Uterus (tissue), 4 donors: ENCODE measurements at places on chromosomes 1 and 21. TPM values are rescaled to one million over a fixed set of nuclear protein-coding genes. Genes with fewer than 3 reads are reported as not detected.

GRCh38 chr1:30321246-30321910, 402.0 kb downstream of the MATN1 start:
- H3K4me3 ChIP-seq, result no peak overlapping the region
- DNase-seq, result no peak
- H3K36me3 ChIP-seq, result no peaks in the 10 kb centered on the region
- H3K27me3 ChIP-seq, result no peaks in the 10 kb centered on the region
- no peak overlapping the region for H3K27ac ChIP-seq

SCMH1 gene
- 63.6 TPM for total RNA-seq

GRCh38 chr1:159339536-159339935, 37.4 kb downstream of the FCER1A start:
- H3K36me3 ChIP-seq, result no peaks in the 10 kb centered on the region
- H3K27me3 ChIP-seq, result no peaks in the 10 kb centered on the region
- DNase-seq, result no peak
- no peaks in the 10 kb centered on the region for H3K4me1 ChIP-seq
- H3K27ac ChIP-seq, result no peak overlapping the region

RASSF5 gene
- 3.5 TPM for total RNA-seq

DNA sequence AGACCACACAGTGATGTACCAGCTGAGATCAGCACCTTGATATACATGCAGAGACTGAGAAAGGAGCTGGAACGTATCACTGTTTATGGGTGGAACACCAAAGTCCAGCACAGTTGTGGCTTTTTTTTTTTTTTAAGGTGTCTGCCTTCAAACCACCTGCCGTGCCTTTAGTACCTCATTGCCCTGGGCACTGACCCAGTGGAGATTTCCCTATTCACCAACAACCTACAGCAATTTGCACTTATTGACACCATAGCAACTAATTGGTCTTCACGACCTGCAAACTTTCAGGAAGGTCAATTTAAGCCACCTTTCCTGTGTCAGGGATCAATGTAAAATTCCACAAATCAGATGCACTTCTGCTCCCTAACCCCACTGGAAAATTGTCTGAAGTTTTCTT, 181.6 kb upstream of the ADGRL2 start:
- DNase-seq, result no peak
- no peaks in the 10 kb centered on the region for H3K36me3 ChIP-seq
- H3K4me1 ChIP-seq, result no peaks in the 10 kb centered on the region
- H3K27ac ChIP-seq, result no peak overlapping the region
- H3K27me3 ChIP-seq, result no peaks in the 10 kb centered on the region

GRCh38 chr1:76080552-76081079, 6.1 kb downstream of the ST6GALNAC3 start:
- H3K4me1 ChIP-seq, result no peaks in the 10 kb centered on the region
- no peaks in the 10 kb centered on the region for H3K27me3 ChIP-seq
- no peak for DNase-seq
- no peak overlapping the region for H3K27ac ChIP-seq
- no peak overlapping the region for H3K4me3 ChIP-seq

DNA sequence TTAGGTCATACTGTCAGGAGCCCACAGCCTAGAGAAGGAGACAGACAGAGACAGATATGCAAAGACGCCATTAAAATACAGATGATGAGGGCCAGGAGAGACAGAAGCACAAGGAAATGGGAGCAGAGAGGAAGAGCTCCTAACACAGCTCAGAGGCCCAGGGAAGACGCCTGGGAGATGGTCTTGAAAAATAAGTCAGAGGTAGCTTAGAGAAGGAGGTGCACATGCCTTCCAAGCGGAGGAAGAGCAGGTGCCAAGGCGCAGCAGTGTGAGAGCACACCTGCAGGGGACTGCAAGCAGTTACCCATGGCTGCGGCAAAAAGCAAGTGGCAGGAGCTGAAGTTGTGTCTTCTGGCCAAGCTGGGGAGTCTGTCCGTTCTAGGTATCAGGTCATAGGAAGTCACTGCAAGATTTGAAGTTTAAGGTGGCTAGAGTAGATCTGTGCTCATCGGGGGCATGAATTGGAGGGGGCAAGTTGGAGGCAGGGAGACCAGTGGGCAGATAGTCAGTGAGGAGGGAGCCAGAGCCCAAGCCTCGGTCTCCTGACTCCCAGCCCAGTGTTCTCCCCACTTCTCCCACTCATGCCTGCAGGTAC, 1.3 kb upstream of the TRABD2B start:
- H3K4me3 ChIP-seq, result no peak overlapping the region
- H3K27ac ChIP-seq, result no peak overlapping the region
- DNase-seq, result no peak
- H3K36me3 ChIP-seq, result no peaks in the 10 kb centered on the region
- H3K4me1 ChIP-seq, result no peaks in the 10 kb centered on the region

- H3K36me3 ChIP-seq, result no peaks in the 10 kb centered on the region
- DNase-seq, result no peak
- no peak overlapping the region for H3K4me3 ChIP-seq
- H3K27me3 ChIP-seq, result no peaks in the 10 kb centered on the region
Observed at GRCh38 chr1:17671741-17672140, 83.4 kb upstream of the ACTL8 start.

DNA sequence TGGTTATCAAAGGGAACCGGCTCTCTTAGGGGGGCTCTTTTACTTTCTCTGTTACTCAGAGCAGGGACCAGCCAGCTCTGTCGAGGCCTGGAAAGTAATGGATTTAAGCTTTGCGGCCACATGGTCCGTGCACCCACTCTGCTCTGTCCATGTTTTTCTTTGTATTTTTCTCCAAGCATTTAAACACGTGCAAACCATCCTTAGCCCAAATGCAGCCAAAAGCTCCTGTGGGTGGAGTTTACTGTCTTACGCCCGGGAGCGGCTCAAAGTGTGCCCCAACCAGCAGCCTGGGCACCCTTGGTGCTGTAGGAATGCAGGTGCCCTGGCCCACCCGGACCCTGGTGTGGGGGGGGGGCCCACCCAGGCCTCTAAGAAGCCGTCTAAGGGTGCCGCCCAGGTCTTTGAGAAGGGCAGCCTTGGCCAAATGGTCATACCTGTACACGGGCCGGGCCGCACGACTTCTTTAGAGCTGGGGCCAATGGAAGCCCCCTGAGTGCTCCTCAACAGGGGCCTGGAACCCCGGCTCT, 29.2 kb upstream of the POFUT2 start:
- no peak overlapping the region for H3K4me3 ChIP-seq
- no peaks in the 10 kb centered on the region for H3K27me3 ChIP-seq
- H3K36me3 ChIP-seq, result no peaks in the 10 kb centered on the region
- peaks cover 9% of the 10 kb centered on the region for H3K4me1 ChIP-seq

PHC2 gene
- 77.2 TPM for total RNA-seq

- no peak overlapping the region for H3K4me3 ChIP-seq
- DNase-seq, result no peak
- no peaks in the 10 kb centered on the region for H3K4me1 ChIP-seq
Observed at GRCh38 chr1:86567878-86568277, 21.0 kb downstream of the CLCA4 start.

GRCh38 chr1:24315391-24315790, 3.8 kb upstream of the GRHL3 start:
- H3K4me1 ChIP-seq, result no peaks in the 10 kb centered on the region
- no peak overlapping the region for H3K27ac ChIP-seq
- H3K4me3 ChIP-seq, result no peak overlapping the region
- H3K27me3 ChIP-seq, result no peaks in the 10 kb centered on the region
- no peaks in the 10 kb centered on the region for H3K36me3 ChIP-seq

DNA sequence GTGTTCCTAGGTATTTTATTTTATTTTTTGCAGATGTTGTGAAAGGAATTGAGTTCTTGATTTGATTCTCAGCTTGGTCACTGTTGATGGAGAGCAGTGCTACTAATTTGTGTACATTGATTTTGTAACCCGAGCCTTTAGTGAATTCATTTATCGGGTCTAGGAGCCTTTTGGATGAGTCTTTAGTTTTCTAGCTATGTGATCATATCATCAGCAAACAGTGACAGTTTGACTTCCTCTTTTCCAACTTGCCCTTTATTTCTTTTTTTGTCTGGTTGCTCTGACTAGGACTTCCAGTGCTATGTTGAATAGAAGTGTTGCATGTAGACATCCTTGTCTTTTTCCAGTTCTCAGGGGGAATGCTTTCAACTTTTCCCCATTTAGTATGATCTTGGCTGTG, 138.9 kb downstream of the LHX8 start:
- no peaks in the 10 kb centered on the region for H3K4me1 ChIP-seq
- H3K27me3 ChIP-seq, result no peaks in the 10 kb centered on the region
- H3K36me3 ChIP-seq, result no peaks in the 10 kb centered on the region

TFF2 gene
- total RNA-seq, result not detected

DNA sequence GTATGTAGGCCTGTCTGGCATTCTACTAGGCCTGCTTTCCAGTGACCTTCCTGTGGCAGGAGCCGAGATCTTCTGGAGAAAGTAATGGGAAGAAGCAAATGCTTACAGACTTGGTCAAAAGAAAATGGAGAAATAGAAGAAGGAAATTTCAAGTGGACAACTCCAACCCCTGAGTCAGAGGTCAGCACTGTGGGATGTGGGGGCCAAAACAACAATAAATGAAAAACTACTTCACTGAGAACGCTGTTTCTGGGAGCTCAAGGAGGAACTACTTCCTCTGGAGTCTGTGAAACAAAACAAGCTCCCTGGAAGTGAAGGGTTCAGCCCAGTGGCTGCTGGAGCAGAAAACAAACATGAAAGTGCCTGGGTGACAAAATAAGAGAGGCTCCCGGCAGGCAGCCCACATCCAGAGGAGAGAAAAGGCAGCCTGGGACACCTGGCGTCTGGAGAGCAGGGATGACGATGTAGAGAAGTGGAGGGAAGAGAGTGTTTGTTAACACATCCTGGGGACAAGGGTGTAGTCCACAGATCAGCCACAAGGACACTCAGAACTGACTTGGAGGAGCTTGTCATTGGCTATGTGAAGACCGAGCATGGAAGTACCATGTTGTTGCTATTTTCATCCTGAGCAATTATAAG, 355.2 kb downstream of the SMYD3 start:
- no peaks in the 10 kb centered on the region for H3K4me1 ChIP-seq
- H3K27me3 ChIP-seq, result no peaks in the 10 kb centered on the region
- no peaks in the 10 kb centered on the region for H3K36me3 ChIP-seq
- no peak for DNase-seq
- H3K27ac ChIP-seq, result no peak overlapping the region

DNA sequence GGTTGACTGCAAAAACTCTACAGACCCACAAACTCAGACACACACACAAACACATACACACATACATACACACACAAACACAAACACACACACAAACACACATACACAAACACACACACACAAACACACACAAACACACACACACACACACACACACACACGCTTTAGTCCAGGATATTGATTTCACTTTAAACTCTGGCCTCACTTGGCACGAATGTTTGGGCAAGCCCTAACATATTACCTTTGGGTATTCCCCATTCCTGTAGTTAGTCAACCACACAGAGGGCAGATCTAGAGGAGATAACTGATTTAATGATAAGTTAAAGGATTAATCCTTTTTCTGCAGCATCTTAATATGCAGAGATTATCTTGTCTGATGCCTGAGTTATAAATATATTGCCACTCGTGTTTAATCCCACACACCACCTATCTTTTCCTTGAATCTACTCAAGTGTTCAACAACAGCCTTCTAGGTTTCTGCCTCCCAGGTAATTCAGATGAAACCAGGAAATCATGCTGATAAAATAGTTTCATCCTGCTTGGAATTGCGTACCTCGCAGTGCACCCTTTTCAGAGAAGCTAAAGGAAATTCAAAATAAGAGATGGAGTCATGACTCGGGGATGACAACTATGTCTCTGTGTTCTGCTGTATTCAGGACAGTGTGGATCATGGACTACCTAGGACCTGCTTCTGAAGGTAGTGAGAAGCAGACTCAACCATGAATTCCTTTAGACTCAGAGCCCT, 14.5 kb upstream of the RUNX1 start:
- no peaks in the 10 kb centered on the region for H3K27me3 ChIP-seq
- H3K27ac ChIP-seq, result no peak overlapping the region
- H3K36me3 ChIP-seq, result no peaks in the 10 kb centered on the region
- DNase-seq, result no peak
- H3K4me3 ChIP-seq, result no peak overlapping the region
- no peaks in the 10 kb centered on the region for H3K4me1 ChIP-seq

GRCh38 chr1:57770772-57771171, 346.9 kb upstream of the DAB1 start:
- no peak overlapping the region for H3K4me3 ChIP-seq
- no peaks in the 10 kb centered on the region for H3K27me3 ChIP-seq
- DNase-seq, result no peak
- H3K36me3 ChIP-seq, result no peaks in the 10 kb centered on the region

DNA sequence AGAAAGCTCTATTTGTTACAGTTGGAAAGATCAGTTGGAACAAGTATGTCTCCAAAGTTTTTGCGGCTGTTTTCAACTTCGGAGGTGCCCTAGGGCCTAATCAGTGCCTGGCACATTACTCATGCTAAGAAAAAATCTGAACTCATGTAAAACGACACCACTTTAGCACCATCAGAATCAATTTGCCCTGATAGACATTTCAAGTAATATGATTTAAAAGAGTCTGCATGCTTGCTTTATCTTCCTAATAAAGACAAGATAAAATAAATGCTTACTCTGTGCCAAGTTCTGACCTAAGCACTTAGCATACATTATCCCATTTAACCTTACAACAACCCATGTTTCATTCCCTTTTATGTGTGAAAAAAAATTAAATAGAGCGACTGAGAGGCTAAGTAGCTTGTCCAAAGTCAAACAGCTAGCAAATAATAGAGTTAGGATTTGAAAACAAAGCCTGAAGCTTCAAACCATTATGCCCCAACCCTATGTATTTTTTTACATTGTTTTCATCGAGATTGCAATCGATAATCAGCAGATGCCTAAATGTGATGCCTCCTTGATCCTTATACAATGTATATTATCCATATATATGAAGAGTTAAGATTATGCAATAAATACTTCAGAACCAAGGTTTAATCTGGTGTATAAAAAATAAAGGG, 91.3 kb downstream of the DENND1B start:
- H3K27ac ChIP-seq, result no peak overlapping the region
- no peak for DNase-seq
- H3K27me3 ChIP-seq, result no peaks in the 10 kb centered on the region

- no peaks in the 10 kb centered on the region for H3K36me3 ChIP-seq
- no peak overlapping the region for H3K4me3 ChIP-seq
- H3K27me3 ChIP-seq, result no peaks in the 10 kb centered on the region
- H3K27ac ChIP-seq, result no peak overlapping the region
- DNase-seq, result peak; percentile 74
Observed at GRCh38 chr1:209692745-209693504, 11.7 kb upstream of the HSD11B1 start.

DNA sequence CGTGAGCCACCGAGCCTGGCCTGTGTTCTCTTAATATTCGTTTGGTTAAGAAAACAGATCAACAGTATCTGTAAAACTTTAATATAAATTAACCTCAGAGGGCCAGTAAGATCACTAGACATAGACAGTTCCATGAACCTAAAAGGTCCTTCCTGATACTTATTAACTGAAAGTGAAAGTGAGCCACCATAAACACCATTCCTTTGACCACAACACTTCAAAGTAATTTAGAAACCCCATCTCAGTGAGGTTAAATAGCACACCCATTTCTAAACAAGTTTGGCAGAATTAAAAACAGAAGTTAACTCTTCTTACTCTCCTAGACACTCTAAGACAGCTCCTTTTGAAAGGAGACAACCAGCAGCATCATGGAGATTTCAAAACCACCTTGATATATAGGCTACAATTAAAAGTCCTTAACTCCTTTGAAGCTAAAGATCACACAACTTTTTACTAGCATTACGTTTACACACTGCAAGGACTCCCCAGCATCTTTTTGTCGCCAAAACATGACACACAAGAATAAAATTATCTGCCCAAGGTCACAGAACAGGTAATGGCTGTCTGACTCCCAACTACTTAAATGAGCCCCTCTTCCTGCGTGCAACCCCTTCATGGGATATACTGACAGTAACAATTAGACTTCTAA, 2.2 kb downstream of the RNF19B start:
- H3K36me3 ChIP-seq, result no peaks in the 10 kb centered on the region
- H3K4me1 ChIP-seq, result no peaks in the 10 kb centered on the region
- no peaks in the 10 kb centered on the region for H3K27me3 ChIP-seq
- H3K4me3 ChIP-seq, result peak overlapping the region; percentile 81
- no peak for DNase-seq
